ENCODE measurements at places on chromosomes 1 and 21. TPM values are rescaled to one million over a fixed set of nuclear protein-coding genes. Genes with fewer than 3 reads are reported as not detected.

The OR2L3 gene
- not detected for total RNA-seq

The SNRPE gene
- 67.2 TPM for total RNA-seq

The MATN1 gene
- not detected for total RNA-seq

The SPRR2E gene
- total RNA-seq: not detected

The TNFSF18 gene
- total RNA-seq: 0.04 TPM

The COL6A1 gene
- 10.2 TPM for total RNA-seq

The PTPN14 gene
- 17.4 TPM for total RNA-seq

All from hair follicular keratinocyte (primary cell).